Karpas-422 (cell line): ENCODE measurements at places on chromosomes 12 and 14.
A peak's percentile ranks its signal among the peaks of the same experiment; 100 is the strongest.

GRCh38 chr12:3150931-3151835 lies 74.0 kb downstream of the TSPAN9 start:
- no peaks in the 10 kb centered on the region for H3K4me1 ChIP-seq
- H3K27ac ChIP-seq, result no peak overlapping the region
- no peak for DNase-seq
- no peaks in the 10 kb centered on the region for H3K27me3 ChIP-seq

DNA sequence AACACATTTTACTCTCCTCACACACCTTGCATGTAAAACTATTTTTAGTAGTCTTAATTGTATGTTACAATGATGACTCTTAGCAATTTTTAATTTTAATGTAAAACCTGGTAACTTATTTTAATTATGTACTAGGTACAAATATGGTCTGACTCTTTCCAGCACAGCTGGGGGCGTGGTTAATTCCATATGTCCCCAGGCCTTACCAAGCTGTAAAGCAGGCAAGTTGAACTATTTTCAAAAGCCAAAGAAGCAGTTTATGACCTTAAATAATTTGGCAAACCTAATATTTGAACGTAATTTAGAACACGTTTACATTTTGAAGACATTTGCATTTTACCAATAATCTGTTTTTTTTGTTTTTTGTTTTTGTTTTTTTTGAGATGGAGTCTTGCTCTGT lies 9.3 kb upstream of the ACOT6 start:
- H3K4me3 ChIP-seq, result no peak overlapping the region
- no peaks in the 10 kb centered on the region for H3K27me3 ChIP-seq
- DNase-seq, result peak; percentile 19
- no peak overlapping the region for H3K27ac ChIP-seq

DNA sequence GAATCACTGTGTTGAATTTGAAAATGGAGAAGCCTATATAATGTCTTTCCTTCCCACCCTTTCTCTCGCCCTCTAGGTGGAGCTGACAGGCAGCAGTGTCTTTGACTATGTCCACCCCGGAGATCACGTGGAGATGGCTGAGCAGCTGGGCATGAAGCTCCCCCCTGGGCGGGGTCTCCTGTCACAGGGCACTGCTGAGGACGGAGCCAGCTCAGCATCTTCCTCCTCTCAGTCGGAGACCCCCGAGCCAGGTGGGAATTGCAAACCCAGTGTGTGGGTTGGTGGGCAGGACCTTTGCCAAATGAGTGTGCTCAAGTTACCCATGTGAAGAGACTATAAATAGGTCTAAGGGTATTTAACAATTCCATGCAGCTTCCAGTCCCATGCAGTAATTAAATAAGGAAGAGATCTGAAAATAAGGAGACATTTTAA lies 274.7 kb downstream of the EGLN3 start:
- H3K4me3 ChIP-seq, result peak overlapping the region; percentile 57
- no peaks in the 10 kb centered on the region; the same call in 1 of the 2 replicates for H3K36me3 ChIP-seq
- H3K4me1 ChIP-seq, result peaks cover 94% of the 10 kb centered on the region
- DNase-seq, result peak; percentile 98
- no peaks in the 10 kb centered on the region for H3K27me3 ChIP-seq

DNA sequence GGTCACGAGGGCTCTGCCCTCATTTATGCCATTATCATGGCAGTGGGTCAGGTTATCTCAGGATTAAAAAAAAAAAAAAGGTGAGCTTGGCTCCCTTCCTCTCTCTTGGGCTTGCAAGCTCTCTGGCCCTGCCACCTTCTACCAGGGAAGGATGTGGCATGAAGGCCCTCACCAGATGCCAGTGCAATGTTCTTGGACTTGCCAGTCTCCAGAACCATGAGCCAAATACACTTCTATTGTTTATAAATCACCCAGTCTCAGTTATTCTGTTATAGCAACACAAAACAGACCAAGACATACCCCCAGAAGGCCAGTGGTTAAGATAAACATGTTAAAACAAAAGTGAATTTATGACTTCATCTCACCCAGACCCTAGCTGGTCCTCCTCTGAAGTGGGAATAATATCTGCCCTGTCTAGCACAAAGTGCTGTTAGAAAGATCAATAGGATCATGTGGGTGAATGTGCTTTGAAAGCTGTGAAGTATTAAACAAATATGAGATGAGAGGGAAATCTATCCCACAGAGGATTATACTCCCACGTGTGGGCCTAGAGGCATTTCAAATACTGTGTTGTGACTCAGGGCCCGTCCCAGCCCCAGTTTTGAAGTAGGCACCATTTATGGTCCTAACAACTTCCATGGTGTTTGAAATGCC lies 88.6 kb downstream of the NINJ2 start:
- H3K4me3 ChIP-seq, result no peak overlapping the region
- peak overlapping the region; percentile 8; the same call in 1 of the 2 replicates for H3K27ac ChIP-seq
- no peak for DNase-seq
- H3K4me1 ChIP-seq, result peaks cover 31% of the 10 kb centered on the region

- no peak overlapping the region for H3K27ac ChIP-seq
- DNase-seq, result no peak
- no peak overlapping the region for H3K4me3 ChIP-seq
- peaks cover under 1% of the 10 kb centered on the region; the same call in 1 of the 2 replicates for H3K4me1 ChIP-seq
- H3K36me3 ChIP-seq, result no peaks in the 10 kb centered on the region
These were observed 40.4 kb downstream of the AACS start for GRCh38 chr12:125105600-125105999.
